ENCODE measurements at places on chromosomes 16 and 17. TPM values are rescaled to one million over a fixed set of nuclear protein-coding genes. Genes with fewer than 3 reads are reported as not detected.

DNA sequence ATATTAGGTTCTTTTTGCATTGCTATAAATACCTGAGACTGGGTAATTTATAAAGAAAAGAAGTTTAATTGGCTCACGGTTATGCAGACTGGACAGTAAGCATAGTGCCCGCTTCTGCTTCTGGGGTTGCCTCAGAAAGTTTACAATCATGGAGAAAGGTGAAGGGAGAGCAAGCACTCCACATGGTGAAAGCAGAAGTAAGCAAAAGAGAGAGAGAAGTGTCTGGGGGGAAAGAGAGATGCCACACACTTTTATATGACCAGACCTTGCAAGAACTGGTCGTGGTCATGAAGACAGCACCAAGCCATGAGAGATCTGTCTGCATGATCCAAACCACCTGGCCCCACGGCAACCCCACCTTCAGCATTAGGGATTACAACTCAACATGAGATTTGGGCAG is 45.4 kb downstream of the KCNJ16 start:
- DNase-seq = no peak

TMED6 gene
- total RNA-seq = not detected

DNA sequence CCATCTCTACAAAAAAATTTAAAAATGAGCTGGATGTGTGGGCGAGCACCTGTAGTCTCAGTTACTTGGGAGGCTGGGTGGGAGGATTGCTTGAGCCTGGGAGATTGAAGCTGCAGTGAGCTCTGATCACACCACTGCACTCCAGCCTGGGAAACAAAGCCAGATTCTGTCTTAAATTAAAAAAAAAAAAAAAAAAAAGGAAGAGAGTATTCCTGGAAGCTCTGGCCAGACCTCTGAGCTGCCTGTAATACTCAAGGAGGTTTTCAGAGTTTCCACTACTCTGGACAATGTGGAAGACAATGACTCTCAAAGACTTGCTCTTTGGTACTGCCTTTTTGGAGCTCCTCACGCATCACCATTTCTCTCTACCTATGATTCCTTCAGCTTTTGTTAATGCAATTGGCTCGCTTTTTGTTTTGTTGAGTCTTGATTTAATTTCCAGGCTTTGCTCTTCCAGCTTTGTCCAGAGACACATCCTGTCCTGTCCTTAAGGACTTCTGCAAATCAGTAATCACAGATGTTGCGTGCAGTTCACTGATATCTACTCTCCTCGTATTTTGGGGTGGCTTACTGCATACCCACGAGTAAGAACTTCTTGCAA is 10.8 kb downstream of the CHD9 start:
- no peak for DNase-seq

GRCh38 chr17:69760562-69760961 is 314.5 kb upstream of the KCNJ16 start:
- DNase-seq = no peak

SLC16A5 gene
- total RNA-seq = 8.4 TPM

CCDC102A gene
- 13.6 TPM for total RNA-seq

DNA sequence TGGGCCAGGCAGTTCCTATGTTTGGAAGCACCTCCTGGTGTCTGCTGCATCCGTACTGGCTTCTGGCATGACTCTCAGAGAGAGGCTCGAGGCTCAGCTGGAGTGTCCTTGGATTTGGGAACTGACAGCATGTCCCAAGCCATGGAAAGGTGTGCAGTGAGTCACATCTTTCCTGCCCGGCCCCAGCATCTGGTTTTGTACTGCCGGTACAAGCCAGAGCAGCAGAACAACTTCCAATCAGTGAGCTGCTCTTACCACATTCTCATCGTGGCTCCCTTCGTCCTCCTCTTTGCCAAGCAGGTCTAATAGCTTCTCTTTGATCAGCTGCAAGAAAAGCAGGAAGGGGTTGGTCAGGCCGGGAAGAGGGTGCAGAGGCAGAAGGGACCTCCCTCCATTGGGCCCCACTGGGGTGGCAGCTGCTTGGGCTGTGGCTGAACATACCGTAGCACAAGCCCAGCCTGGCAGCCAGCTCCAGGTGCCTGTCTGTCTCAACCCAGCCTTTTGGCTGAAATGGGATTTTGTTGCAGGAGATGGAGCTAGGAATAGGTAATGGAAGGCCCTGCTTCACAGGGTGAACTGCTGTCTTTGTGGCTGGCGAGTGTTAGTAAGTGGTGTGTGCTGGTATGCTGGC is 24.2 kb downstream of the SPACA3 start:
- no peak for DNase-seq

Data from fibroblast of lung (primary cell).